ENCODE measurements at places on chromosomes 11 and 22.

DNA sequence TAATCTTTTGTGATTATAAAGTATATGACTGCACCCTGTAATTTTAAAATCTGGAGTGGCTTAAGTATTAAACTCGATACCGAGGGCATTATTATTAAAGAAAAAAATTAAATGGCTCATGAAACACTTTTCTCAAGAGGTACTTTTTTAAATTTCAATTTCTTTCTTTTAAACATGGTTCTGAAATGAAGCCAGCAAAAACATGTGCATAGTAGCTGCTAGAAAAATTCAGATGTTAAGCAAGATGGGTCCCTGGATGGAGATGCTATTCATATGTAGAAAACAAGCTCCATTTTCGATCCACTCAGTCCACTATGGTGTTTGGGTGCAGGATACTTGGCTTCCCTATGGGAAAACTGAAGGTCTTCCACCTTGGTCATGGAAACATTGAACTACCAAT lies 189.5 kb downstream of the PGR start:
- H3K27ac ChIP-seq: no peak overlapping the region
- peaks cover 5% of the 10 kb centered on the region for H3K36me3 ChIP-seq
- no peak for DNase-seq

GRCh38 chr11:1691026-1691877 lies 5.7 kb upstream of the KRTAP5-6 start:
- H3K4me1 ChIP-seq: peaks cover 12% of the 10 kb centered on the region
- no peak overlapping the region for H3K4me3 ChIP-seq
- no peak for DNase-seq
- peaks cover 65% of the 10 kb centered on the region for H3K27me3 ChIP-seq
- H3K36me3 ChIP-seq: no peaks in the 10 kb centered on the region

GRCh38 chr22:49715450-49715849 lies 112.2 kb downstream of the BRD1 start:
- no peak overlapping the region for H3K4me3 ChIP-seq
- peaks cover 37% of the 10 kb centered on the region for H3K27me3 ChIP-seq
- H3K4me1 ChIP-seq: no peaks in the 10 kb centered on the region
- H3K36me3 ChIP-seq: peaks cover 4% of the 10 kb centered on the region
- no peak overlapping the region for H3K27ac ChIP-seq

DNA sequence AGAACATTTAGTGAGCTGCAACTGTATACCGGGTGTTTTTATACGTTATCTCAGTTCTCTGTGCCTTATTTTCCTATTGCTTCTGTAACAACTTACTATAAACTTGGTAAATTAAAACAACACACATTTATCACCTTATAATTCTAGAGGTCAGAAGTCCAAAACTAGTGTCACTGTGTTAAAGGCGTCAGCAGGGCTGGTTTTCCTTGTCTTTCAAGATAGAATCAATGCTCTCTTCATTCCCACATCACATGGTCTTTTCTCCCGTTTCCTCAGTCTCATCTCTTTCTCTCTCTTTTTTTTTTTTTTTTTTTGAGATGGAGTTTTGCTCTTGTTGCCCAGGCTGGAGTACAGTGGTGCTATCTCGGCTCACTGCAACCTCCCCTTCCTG lies 36.1 kb downstream of the MB start:
- H3K4me1 ChIP-seq: peaks cover 9% of the 10 kb centered on the region
- no peaks in the 10 kb centered on the region for H3K36me3 ChIP-seq
- no peak for DNase-seq
- peaks cover 10% of the 10 kb centered on the region for H3K27me3 ChIP-seq

DNA sequence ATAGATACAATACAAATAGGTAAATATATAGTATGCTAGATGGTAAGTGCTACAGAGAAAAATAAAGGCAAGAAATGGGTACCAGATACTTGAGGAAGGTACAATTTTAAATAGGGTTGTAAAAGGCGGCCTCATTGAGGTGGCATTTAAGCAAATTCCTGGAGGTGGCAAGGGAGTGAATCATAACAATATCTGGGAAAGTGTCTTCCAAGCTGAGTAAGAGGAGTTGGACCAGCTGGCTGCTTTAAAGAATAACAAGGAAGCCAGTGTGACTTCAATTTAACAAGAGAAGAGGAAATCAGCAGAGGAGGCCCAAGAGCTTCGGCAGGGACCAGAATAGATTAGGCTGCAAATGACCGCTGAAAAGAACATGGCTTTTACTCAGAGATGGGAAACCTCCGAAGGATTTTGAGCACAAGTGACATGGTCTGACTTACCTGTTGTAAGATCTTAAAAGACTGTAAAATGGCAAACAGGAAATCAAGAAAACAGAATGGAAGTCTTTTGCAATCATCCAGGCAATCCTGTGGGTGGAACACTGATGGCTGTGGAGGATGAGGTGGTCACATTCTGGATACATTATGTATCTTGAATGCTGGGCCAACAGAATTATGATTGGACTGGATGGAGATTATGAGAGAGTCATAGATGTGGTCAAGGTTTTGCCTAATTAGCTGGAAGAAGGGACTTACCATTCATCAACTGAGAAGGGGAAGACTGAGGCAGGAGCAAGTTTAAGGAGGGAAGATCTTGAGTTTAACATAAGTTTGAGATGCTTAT lies 77.2 kb downstream of the RDX start:
- DNase-seq: no peak
- no peak overlapping the region for H3K27ac ChIP-seq
- no peaks in the 10 kb centered on the region for H3K4me1 ChIP-seq
- no peak overlapping the region for H3K4me3 ChIP-seq
- H3K36me3 ChIP-seq: peaks cover 12% of the 10 kb centered on the region

DNA sequence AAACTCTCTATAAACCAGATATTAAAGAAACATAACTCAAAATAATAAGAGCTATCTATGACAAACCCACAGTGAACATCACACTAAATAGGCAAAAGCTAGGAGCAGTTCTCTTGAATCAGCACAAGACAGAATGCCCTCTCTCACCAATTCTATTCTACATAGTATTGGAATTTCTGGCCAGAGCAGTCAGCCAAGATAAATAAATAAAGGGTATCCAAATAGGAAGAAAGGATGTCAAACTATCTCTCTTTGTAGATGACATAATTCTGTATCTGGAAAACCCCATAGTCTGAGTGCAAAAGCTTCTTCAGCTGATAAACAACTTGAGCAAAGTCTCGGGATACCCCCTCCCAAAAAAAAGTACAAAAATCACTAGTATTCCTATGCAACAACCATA lies 359.8 kb downstream of the LRRC4C start:
- no peak for DNase-seq
- no peak overlapping the region for H3K27ac ChIP-seq

GRCh38 chr11:33437529-33437928 lies 180.3 kb downstream of the HIPK3 start:
- H3K4me3 ChIP-seq: no peak overlapping the region
- H3K36me3 ChIP-seq: no peaks in the 10 kb centered on the region
- H3K27me3 ChIP-seq: peaks cover 5% of the 10 kb centered on the region
- no peak for DNase-seq
- H3K4me1 ChIP-seq: no peaks in the 10 kb centered on the region

DNA sequence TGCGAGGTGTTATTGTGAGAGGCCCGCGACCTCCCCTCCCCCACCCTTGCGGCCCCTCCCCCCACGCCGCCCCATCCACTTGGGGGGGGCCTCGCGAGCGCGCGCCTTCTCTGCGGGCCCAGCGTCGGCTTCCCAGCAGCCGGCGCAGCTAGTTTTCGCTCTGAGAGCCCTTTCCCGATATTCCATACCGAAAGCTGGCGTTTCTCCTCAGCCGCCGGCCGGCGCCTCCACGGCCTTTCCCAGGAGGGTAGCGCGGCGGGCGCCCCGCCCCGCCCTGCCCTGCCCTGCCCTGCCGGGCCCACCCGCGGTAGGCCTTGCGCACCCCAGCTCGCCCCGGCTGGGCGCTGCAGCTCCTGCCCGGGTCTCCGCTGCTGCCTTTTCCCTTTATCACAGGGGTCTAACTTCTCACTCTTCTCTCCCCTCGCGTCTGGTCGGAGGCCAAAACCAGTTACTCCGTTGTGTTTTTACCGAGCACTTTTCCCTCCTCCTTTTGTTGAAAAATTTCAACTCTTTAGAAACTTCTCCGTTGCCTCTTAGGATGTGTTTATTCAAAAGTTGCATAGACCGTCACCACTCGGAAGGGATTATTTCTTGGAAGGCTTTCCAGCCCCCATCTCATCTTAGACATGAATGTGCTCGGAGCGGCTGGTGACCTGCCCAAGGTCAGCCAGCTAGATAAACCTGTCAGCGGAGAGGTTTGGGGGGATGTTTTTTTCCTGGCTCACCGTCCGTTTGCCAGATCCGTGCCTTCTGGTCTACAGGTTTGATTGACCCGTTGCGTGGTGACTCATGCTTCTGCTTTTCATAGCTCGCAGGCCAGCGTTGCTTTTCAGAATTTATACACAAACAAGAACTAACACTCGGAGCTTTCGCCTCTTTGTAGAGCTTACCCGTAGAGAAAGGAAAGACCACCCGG lies 648 bp downstream of the PAFAH1B2 start:
- H3K36me3 ChIP-seq: peaks cover 26% of the 10 kb centered on the region
- H3K4me1 ChIP-seq: peaks cover 23% of the 10 kb centered on the region
- peaks cover 7% of the 10 kb centered on the region for H3K27me3 ChIP-seq
- H3K27ac ChIP-seq: peak overlapping the region; percentile 99

- H3K36me3 ChIP-seq: peaks cover 14% of the 10 kb centered on the region
- no peak overlapping the region for H3K27ac ChIP-seq
- no peak for DNase-seq
Observed at GRCh38 chr22:29116397-29117123, 43.7 kb downstream of the KREMEN1 start.

GRCh38 chr11:17014321-17014832 lies at the start of gene PLEKHA7:
Gene PLEKHA7, minus strand, starts transcription at chr11:17014414. Its CDS starts 13 bp downstream, at chr11:17014401.
- peak within 1 kb of the TSS; percentile 16 for H3K27ac ChIP-seq
- peaks cover 3% of the 10 kb centered on the region for H3K36me3 ChIP-seq
- no peak for DNase-seq
- H3K4me3 ChIP-seq: peak within 1 kb of the TSS; percentile 88
- H3K27me3 ChIP-seq: peaks cover 31% of the 10 kb centered on the region

- H3K4me1 ChIP-seq: peaks cover 2% of the 10 kb centered on the region
- H3K4me3 ChIP-seq: no peak overlapping the region
- no peak for DNase-seq
- peaks cover 42% of the 10 kb centered on the region for H3K27me3 ChIP-seq
- no peak overlapping the region for H3K27ac ChIP-seq
- H3K36me3 ChIP-seq: no peaks in the 10 kb centered on the region
Observed at GRCh38 chr11:119626871-119627270, 102.1 kb downstream of the NECTIN1 start.

DNA sequence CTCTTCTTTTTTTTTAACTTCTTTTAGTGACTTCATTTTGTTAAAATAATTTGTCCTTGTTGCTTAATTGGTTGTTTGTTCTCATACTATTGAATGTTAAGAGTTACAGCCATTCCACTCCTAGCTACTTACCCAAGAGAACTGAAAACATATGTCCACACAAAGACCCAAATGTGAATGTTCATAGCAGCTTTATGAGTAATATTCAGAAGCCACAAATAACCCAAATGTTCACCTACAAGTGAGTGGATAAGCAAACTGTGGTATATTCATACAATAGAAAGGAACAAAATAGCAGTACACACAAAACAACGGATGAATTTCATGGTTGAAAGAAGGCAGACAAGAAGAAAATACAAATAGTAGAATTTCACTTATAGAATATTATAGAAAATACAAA lies 1.4 kb upstream of the OR4D11 start:
- no peaks in the 10 kb centered on the region for H3K27me3 ChIP-seq
- no peak overlapping the region for H3K27ac ChIP-seq
- no peak overlapping the region for H3K4me3 ChIP-seq
- no peaks in the 10 kb centered on the region for H3K36me3 ChIP-seq
- no peak for DNase-seq
- H3K4me1 ChIP-seq: no peaks in the 10 kb centered on the region

- H3K27ac ChIP-seq: no peak overlapping the region
- H3K27me3 ChIP-seq: no peaks in the 10 kb centered on the region
- no peak for DNase-seq
- H3K4me3 ChIP-seq: no peak overlapping the region
- no peaks in the 10 kb centered on the region for H3K36me3 ChIP-seq
Observed at GRCh38 chr11:133726542-133726941, 118.8 kb downstream of the SPATA19 start.

GRCh38 chr22:37202716-37203115 lies 9.6 kb downstream of the SSTR3 start:
- H3K27ac ChIP-seq: no peak overlapping the region
- peaks cover 68% of the 10 kb centered on the region for H3K4me1 ChIP-seq
- no peak overlapping the region for H3K4me3 ChIP-seq
- no peaks in the 10 kb centered on the region for H3K36me3 ChIP-seq

DNA sequence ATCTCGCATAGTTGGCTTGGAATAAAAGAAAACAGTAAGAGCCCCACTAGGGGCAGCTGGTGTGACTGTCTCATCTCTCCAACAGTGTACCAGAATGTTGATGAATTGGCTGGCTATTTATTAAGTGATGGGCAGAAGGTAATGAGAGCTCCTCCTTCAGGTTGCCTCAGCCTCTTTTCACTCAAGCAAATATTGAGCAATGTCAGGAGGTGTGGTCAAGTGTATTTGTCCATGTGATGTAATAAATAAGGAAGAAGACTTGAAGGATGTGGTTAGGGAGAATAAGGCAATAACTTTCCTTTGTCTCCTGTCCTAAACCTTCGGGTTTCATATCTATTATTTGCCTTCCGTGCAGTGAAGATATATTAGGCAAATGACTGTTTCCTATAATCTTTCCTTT lies at the start of gene TCN1:
Gene TCN1, minus strand, starts transcription at position 91 of the 400 bp plus-strand sequence. Its CDS starts 17 bp downstream, at position 74.
- H3K4me1 ChIP-seq: no peaks in the 10 kb centered on the region
- H3K4me3 ChIP-seq: no peak within 1 kb of the TSS
- peaks cover 12% of the 10 kb centered on the region for H3K27me3 ChIP-seq
- H3K36me3 ChIP-seq: no peaks in the 10 kb centered on the region
- H3K27ac ChIP-seq: no peak within 1 kb of the TSS

DNA sequence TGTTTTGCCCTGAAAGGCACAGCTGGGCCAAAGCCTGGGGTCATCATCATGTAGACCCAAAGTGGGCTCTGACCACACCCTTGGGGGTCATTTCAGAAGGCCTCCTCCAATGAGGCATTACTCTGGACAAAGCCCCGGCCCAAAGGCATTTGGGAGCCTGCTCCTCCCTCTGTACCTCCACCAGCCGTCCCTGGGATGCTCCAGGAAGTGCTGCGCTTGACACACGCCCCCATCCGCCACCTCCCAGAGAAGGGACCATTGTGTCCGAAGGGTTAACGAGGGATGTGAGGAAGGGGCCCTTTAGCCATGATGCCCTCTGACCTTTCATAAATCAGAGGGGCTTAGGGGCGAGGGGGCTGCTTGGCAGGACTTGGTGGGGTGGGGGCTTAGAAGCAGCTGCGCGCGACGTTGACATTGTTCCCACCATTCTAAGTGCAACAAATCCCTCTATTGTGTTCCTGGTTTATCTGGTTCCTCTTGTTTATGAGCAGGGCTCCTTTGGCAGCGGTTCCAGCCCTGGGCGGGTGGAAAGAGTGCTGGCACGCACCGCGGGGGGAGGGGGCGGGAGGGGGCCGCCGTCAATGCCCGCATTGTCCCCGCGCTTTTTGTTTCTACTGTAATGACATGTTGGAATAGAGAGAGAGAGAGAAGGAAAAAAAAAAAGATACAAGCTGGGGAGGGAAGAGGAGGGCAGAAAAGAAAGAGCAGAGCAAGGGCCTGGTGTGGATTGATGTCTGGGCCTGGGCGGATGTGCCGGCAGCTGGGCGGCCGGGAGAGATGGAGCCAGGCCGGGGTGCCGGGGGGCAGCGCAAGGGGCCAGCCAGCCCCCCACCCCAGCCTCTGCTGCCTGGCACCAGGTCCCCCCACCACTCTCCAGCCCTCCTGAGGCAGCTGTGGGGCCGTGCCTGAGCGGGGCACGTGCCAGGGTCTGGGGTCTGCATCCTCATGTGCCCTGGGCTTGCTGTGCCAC lies 32.1 kb upstream of the SOX10 start:
- H3K36me3 ChIP-seq: no peaks in the 10 kb centered on the region
- H3K4me1 ChIP-seq: peaks cover 2% of the 10 kb centered on the region
- no peaks in the 10 kb centered on the region for H3K27me3 ChIP-seq
- H3K27ac ChIP-seq: no peak overlapping the region
- no peak for DNase-seq

- H3K4me3 ChIP-seq: no peak overlapping the region
- H3K4me1 ChIP-seq: peaks cover 36% of the 10 kb centered on the region
- H3K27me3 ChIP-seq: no peaks in the 10 kb centered on the region
- H3K36me3 ChIP-seq: no peaks in the 10 kb centered on the region
Observed at GRCh38 chr22:31087744-31088215, 6.7 kb downstream of the SMTN start.

Data from stimulated activated naive B cell treated with anti-CD40 and anti-IgM and Interleukin-4, amounts not matched to agents 10 μg/mL and 1 μg/mL and 100 μg/mL, for 72 hours (primary cell).